Forelimb muscle (tissue), 1 donor: ENCODE measurements at places on chromosomes 3 and 15. TPM values are rescaled to one million over a fixed set of nuclear protein-coding genes. Genes with fewer than 3 reads are reported as not detected.

- no peak for DNase-seq
Measured at GRCh38 chr3:43390255-43390588, 103.9 kb downstream of the SNRK start.

- DNase-seq, result no peak
Measured at GRCh38 chr3:51798411-51798963, 19.4 kb upstream of the IQCF6 start.

- DNase-seq, result no peak
Measured at GRCh38 chr15:100703671-100704070, 101.3 kb downstream of the ASB7 start.

The SUSD5 gene
- polyA plus RNA-seq, result 1.8 TPM

The CIP2A gene
- 7.5 TPM for polyA plus RNA-seq

The PPP1R14D gene
- polyA plus RNA-seq, result 0.19 TPM
